Activated T-cell treated with anti-CD3 and anti-CD28 coated beads for 48 hours (primary cell): ENCODE measurements at places on chromosomes 6 and 20.

DNA sequence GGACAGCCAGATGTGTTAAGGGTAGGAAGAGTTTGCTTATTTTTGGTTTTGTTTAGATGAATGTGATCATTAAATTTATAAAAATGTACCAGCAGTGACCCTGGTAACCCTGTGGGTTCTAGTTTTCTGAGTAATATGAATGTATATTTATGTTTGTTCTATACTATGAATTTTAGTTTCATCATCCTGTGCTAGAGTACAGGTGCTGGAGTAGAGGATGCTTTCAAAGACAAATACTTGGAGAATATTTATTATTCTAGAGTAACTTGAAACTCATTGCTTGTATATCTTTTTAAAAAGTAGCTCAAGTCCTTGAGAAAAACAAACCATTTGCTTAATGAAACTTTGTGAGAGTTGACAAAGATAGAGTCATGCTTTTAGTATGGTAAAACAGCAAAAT is 7.8 kb downstream of the LRRC1 start:
- no peak for DNase-seq

DNA sequence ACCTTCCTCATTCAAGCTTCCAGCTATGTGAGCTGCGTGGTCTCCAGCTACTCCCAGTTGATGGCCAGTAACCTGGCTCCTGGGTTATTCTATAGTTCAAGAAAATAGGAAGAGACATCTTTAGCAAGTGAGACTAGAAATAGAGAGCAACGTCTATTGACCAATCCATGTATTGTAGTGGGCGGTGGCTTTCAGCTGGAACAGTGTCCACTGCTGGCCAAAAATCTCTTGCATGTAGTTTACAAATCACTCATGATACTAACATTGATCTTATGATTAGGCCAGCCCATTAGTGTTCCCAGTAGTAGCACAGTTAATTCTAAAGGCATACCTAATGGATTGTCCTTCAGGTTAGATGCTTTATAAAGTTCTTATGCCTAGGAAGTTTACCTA is 58.9 kb upstream of the SCP2D1 start:
- no peak for DNase-seq

GRCh38 chr20:36218380-36219064 is 17.8 kb upstream of the AAR2 start:
- DNase-seq: no peak

DNA sequence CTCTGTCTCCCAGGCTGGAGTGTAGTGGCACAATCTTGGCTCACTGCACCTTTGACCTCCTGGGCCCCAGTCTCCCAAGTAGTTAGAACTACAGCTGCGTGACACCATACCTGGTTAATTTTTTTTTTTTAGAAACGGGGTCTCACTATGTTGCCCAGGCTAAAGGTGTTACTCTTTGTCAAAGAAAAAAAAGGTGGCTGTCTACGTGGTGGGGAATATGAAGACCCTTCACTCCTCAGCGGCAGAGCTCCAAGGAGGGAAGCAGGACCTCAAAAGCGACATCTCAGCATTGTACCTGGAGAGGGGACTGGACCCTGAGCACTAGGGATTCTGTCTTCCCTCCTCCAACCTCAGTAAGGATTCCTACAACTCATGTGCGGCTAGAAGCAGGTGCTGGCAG is 16.4 kb upstream of the TBC1D22B start:
- DNase-seq: no peak

DNA sequence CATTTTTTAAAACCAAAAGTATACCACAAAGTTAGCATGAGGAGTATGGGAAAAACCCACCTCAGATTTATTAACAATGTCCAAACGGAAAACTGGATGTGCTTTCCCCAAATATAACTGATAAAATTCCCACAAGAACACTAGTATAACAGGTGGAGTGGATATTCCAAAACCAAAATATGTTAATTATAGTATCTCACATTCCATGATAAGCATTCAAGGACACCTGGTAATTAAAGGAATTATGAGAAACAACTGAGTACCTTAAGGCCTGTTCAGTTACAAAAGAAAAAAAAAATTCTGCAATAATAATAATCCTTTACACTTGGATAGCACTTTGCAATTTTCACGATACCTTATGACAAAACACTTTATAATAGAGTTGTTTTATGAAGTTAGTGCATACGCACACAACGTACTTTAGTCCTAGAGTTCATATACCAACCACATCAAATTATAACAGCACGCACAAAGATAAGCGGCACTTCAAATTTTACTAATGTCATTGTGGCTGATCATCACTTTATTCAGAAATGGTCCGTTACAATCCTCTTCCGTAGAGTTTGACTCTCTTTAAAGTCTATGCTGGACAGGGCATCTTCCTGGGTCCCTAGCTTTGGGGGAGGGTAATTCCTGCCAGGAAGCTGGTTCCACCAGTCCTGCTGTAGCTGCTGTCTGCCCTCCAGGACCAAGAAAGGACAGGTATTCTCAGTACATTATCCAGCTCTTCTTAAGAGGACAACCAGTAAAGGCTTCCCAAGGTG is 1.7 kb downstream of the CDK19 start:
- no peak for DNase-seq

DNA sequence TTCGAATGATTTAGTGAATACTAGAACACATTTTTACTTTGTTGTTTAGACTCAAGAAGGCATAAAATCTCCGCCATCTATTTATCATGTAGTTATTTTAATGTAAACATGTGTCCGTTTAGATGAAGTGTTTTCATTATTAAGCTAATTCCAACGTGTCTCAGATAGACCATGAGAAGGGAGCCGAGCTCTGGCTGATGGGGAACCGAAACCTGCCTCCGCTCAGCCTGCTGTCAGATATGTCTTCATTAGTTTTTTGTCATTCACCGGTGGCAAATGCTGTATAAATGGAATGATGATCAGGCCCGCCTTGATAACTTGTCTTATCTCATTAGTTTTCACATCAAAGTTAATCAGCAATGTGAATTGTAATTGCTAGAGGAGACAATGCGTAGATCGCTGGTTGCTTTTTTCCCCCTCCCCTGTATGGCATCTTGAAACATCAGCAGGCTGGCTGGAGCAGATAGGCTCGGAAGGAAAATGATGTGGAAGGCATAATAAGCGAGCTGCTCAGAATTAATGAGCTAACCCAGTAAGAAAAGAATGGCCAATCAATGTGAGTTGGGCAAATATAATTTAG is 136.4 kb downstream of the LINC00237 start:
- no peak for DNase-seq

- no peak for DNase-seq
Measured at GRCh38 chr6:125963817-125964216, 7.2 kb downstream of the HINT3 start.

- no peak for DNase-seq
Measured at GRCh38 chr20:16675001-16675564, 54.7 kb upstream of the SNRPB2 start.
